T-helper 2 cell (primary cell): ENCODE measurements at places on chromosomes 1 and 21.

DNA sequence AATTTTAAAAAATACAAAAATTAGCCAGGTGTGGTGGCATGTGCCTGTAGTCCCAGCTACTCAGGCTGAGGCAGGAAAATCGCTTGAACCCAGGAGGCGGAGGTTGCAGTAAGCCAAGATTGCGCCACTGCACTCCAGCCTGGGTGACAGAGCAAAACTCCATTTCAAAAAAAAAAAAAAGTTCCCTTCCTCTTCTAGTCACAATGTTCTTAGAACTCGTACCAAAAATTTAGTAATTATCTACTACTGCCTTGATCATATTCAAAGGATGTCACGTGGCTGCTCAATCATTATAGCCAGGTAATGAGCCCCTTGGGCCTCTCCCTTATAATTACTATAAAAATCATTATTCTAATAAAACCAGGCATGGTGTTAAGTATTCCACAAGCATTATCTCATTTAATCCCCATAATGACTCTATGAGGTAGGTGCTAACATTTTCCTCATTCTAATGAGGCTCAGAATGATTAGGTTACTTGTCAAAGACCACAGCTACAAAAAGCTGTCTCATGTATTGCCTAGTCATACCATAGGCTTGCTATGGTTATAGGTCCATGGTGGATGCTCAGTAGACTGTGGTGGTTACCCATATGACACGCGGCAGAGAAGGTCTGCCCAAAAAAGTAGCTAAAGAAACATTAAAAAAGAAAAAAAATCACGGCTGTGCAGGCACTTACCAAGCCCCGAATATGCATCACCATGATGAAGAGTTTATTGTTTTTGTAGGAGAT, 15.5 kb upstream of the PPP1R15B start:
- DNase-seq: no peak

- no peak for DNase-seq
Observed at GRCh38 chr1:53127546-53127945, 14.9 kb downstream of the SLC1A7 start.

DNA sequence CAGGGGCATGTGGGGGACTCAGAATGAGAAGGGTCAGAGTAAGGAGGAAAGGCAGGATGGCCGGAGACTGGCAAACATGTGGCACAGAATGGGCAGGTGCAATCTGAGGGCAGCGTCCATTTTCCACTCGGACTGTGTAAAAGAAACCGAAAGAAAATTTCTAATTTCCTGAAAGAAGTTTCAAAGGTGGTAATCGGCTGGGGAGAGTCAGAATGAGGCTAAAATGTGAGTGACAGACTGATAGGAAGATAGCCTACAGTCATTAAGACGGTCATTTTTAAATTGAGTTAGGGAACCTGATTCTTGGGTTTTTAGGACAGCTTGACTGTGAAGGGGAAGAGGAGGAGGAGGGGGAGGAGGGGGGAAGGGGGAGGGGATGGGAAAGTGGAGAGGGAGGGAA, 23.6 kb downstream of the COA6 start:
- no peak for DNase-seq

GRCh38 chr1:64569411-64569810, 99.5 kb downstream of the CACHD1 start:
- no peak for DNase-seq

GRCh38 chr1:74436078-74436477, 76.3 kb downstream of the LRRC53 start:
- DNase-seq: no peak

DNA sequence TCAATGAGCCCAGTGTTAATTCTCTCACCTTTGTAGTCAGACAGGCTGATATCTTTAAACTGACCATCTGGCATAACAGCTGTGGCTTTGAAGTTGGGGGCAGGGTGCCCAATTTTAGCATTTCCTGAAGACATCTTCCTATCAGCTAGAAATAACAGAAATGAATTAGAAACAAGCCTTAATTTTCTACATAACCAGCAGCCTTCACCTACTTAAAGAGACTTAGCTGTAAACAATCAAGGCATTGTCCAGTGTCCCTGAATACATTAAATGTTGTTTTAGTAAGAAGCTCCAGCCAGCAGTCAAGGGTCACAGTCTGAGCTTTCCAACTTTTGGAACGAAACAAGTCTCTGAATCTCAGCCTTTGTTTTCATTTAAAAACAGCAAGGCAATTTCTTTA, 2.8 kb downstream of the PRDX1 start:
- DNase-seq: no peak

- no peak for DNase-seq
Observed at GRCh38 chr1:180311011-180311730, 81.1 kb downstream of the LHX4 start.

- DNase-seq: no peak
Observed at GRCh38 chr1:211323156-211324063, 3.2 kb upstream of the TRAF5 start.

GRCh38 chr1:210684466-210685294, 356.0 kb downstream of the HHAT start:
- no peak for DNase-seq

DNA sequence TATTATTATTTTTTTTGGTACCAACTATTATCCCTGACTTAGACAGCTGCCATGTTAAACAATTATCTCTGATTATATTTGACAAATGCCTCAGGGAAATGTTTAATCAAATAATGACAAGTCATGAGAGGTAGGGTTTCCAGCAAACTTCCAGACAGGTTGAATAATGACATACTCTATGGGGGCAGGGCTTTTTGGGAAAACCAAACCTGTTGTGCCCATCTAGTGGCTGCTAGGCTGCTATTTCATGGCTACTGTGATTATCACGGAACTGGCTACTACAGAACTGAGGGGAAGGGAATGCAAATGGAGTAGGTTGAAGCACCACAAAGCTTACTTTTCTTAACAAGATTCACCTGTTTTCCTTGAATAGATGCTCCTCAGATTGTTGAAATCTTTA, 77.6 kb downstream of the DUSP10 start:
- DNase-seq: no peak

- no peak for DNase-seq
Observed at GRCh38 chr1:240293706-240294105, 202.0 kb downstream of the FMN2 start.

GRCh38 chr1:214289574-214290272, 8.8 kb downstream of the SMYD2 start:
- no peak for DNase-seq

GRCh38 chr1:183432548-183432875, 14.3 kb upstream of the NMNAT2 start:
- DNase-seq: no peak

GRCh38 chr21:43750339-43751033, 25.6 kb downstream of the CSTB start:
- DNase-seq: no peak

DNA sequence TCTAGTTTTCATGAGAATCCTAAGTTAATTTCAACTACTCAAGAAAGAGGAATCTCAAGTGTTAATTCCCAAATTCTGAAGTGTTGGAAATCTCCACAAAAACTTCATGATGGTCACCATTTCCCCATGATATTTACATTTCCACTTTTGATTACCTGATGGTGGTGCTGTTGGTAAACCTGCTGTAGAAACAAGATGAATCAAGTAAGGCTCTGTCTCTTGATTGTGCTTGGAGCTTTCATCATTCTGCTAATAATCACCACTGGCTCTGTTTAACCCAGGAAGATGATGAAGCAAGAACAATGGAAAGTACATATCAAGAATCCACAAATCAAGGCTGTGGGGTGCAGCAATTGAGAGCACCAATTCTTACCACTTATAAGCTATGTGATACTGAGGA, 77.8 kb downstream of the C4BPA start:
- no peak for DNase-seq

DNA sequence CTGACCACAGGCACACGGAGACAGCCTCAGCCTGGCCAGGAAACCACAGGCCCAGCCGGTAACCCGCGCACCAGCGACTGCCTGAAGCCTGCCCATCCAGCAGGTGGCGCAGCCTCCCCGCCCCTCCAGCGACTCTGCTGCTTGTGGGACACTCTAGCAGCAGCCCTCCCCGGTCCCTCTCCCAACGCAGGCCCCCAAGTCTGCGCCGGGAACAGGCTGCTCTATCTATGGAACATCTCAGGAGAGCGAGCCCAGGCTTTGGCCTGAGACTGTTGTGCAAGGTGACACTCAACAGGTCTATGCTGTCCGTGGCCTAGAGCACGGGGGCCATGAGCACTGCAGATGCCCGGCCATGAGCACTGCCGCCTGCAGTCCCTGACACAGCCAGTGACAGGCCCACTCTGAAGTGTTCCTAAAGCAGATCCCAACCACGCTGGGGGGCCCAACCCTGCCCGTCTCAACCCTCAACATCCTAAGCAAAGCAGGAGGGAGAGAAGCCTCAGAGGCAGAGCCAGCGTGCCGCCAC, 28.4 kb downstream of the WDR4 start:
- peak; percentile 58 for DNase-seq

DNA sequence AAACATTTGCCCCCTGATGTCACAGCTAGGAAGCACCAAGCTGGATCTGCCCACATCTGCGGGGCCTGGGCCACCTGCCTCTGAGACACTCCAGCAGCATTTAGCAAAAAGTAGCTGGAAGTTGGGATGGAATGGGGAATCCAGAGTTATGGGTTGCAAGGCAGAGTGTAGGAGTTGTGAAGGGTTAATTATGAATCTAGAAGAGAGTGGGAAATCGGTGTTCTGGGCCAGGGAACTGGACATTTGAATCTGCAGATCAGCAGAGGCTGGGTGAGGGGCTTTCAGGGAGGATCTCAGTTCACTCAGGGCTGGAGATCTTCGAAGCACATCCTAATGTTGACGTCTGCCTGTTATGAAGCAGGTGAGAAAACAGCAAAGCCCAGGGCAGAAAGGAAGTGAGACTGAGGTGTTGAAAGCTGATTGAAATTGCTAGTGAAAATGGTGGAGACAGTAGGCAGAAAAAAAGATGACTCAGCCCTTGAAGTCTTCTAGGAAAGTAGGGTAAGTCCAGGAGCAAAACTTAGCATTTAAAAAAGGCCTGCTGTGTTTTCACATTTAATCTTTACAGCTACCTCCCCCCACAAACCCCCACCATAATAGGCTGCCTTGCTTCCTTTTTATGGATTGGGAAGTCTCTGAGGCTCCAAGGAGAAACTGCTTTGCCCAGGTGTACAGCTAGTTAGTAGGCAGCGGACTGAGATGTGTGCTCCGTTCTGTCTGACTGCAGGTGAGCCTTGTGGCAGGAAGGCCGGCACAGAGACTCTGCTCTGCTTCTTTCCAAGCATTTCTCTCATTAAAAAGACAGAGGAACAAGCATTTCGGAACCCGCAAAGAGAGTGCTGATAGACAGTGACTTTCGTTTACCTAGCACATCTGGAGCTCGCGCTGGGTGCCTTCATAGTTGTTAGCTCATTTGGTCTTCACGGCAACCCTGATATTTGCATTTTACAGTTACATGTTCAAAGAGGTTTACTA, 7.2 kb downstream of the VANGL1 start:
- DNase-seq: no peak

- no peak for DNase-seq
Observed at GRCh38 chr1:100832694-100833428, 61.8 kb downstream of the EXTL2 start.

DNA sequence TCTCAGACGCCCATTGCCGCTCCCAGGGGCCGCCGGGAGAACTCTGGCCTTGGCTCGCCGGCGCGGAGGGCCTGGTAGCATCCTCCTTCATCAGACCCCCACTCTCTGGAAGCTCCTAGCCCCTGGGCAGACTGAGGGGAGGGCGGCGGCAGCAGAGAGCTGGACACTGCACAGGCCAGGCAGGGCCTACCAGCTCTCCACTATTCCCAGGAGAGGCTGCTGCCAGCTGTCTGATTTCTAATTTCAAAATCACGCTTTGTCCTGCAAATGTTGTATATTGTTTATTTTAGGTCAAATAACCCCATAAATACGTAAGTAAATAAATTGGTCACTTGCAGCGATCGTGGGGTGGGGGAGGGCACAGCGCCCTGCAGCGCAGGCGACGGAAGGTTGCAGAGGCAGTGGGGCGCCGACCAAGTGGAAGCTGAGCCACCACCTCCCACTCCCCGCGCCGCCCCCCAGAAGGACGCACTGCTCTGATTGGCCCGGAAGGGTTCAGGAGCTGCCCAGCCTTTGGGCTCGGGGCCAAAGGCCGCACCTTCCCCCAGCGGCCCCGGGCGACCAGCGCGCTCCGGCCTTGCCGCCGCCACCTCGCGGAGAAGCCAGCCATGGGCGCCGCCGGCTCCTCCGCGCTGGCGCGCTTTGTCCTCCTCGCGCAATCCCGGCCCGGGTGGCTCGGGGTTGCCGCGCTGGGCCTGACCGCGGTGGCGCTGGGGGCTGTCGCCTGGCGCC, at the start of gene MTARC1:
Gene MTARC1 (plus strand): TSS at position 577 of the 732 bp plus-strand sequence. CDS start 32 bp downstream, at position 609.
- DNase-seq: no peak

DNA sequence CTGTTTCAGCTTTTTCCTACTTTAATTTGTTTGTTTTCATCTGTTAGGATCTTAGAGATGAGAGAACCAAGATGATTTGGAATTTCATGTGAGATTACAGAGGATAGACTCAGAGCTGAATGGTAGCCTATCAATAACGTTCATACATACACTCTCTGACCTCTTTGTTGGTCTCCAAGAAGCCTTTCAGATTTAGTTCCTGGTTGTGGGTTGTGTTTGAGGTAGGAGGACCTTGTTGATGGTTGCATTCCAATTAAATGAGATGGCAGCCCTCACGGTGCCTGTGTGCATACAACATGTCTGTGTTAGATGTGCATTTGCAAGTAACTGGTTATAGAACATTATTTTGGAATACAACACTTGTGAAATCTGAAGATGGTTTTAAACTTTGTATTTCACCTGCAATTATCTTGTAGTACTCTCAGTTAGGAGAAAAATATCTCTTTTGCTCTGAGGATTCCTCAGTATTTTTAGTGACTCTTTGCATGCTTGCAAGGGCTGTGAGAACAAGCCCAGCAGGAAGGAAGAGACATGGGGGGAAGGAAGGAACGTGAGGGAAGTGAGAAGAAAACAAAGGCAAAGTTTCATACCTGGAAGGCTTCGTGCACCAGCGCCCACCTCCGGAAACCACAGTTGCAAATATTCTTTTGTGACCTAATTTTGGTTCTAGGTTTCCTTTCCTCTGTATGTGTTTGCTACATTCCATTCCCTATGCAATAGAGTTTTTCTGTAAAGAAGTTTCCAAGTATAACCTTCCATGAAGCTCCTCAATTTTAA, 291.8 kb downstream of the DISC1 start:
- peak; percentile 64 for DNase-seq

DNA sequence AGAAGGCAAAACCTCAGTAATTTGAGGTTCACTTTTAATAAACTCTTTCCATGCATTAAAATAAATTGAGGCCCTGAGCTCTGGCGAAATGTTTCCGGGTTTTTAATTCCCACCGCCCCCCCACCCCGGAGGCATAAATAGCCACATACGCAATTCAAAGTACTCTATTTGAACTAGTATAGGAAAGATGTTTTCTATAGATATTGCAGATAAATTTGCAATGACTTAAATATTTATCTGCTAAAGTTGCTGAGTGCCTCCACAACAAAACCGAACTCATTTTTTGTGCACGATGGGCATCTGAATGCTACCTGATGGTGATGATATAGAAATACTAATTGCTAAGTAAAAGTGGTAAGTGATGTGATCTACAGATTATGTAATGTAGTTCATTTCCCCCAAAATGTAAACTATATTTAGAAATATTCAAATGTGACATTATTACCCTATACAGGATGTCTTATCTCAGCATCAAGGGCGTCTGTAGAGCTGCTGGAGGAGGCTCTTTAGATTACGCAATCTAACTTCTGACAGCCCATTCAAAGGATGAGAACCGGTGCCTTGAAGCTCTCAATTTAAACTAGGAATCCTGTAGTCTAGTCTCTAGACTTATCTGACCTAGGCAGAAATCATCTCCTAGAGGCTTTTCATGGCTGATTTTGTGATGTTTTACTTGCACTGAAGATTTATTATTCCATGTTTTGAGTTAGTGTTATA, 8.5 kb downstream of the IRF2BP2 start:
- DNase-seq: no peak

GRCh38 chr1:29698033-29698432, 461.7 kb downstream of the PTPRU start:
- no peak for DNase-seq
